ENCODE measurements at places on chromosomes 7 and 10. TPM values are rescaled to one million over a fixed set of nuclear protein-coding genes. Genes with fewer than 3 reads are reported as not detected.

- no peaks in the 10 kb centered on the region for H3K27me3 ChIP-seq
- H3K4me3 ChIP-seq: no peak overlapping the region
- H3K27ac ChIP-seq: no peak overlapping the region
- DNase-seq: no peak
- H3K4me1 ChIP-seq: no peaks in the 10 kb centered on the region
- H3K36me3 ChIP-seq: no peaks in the 10 kb centered on the region
These were observed 217.0 kb downstream of the MAGI2 start for GRCh38 chr7:79236352-79237028.

DNA sequence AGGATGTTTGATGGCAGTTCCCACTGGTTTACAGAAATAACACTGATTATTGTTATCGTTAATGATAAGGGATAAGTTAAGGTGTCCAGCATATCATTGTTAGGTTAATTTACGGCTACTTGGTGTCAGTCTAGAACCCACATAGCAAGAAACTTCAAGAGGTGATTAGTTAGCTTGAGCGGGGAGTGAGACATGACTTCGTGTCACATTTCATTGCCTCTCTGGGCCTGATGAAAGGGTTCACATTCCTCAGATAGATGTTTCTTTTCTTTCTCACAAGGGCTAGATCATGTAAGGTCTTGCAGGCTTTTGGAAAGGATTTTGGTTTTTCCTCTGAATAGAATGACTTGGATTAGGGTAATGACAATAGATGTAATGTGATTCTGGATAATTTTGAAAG, 26.7 kb downstream of the WAC start:
- DNase-seq: no peak
- H3K4me3 ChIP-seq: no peak overlapping the region
- no peak overlapping the region for H3K27ac ChIP-seq
- no peaks in the 10 kb centered on the region for H3K27me3 ChIP-seq
- H3K36me3 ChIP-seq: peaks cover 40% of the 10 kb centered on the region

- DNase-seq: no peak
- no peak overlapping the region for H3K4me3 ChIP-seq
- H3K27ac ChIP-seq: no peak overlapping the region
- H3K27me3 ChIP-seq: no peaks in the 10 kb centered on the region
- H3K36me3 ChIP-seq: no peaks in the 10 kb centered on the region
These were observed 49.3 kb upstream of the KCNIP2 start for GRCh38 chr10:101892782-101893391.

DNA sequence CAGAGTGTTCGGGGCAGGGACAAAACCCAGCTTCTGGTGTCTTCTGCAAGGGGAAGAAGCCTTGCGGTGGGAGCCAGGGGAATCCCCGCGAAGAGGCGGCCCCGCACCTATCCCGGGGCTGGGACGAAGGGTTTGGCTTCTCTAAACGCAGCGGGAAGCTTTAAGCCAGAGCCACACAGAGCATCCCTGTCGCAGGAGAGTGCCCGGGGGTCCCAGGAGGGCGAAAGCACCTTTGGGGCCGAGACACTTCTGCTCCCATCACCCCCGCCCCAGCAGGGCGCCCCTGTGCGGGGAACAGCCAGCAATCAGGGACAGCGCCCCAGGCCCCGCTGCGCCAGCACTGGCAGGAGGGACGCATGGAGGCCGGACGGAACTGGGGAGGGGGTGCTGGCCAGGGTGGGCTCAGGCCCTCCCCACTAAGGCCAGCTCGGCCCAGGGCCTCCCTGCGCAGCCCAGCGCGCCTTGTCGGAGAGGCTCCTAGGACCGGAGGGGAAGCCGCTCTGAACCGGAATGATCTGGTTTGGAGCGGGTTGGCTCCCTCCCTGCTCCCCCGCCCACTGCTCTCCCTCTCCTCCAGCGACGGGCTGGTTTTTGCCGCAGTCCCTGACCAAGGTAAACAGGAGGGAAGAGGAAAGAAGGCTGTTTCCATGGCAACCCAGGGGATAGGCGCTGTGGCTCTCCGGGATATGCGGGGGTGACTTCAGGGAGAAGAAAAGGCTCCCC, 63.9 kb downstream of the TMEM209 start:
- H3K36me3 ChIP-seq: no peaks in the 10 kb centered on the region
- peak; percentile 85 for DNase-seq
- peak overlapping the region; percentile 65 for H3K4me3 ChIP-seq
- no peaks in the 10 kb centered on the region for H3K27me3 ChIP-seq
- peaks cover 12% of the 10 kb centered on the region for H3K4me1 ChIP-seq

DNA sequence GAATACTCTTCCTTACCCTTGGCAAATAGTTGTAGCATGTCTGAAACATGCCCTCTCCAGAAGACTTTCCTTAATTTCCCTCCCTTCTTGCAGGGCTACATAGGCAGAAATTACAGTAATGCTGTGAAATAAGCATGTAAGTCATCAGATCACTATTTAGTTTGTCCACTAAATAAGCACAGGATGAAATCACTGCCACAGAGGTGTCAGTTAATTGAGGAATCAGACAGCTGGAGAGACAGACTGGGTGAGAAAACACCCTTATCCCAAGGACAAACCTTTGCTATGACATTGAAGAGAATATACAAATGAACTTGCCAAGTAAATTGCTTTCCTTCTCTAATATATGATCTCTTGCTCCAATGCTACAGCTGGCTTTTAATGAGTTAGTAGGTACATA, 129.3 kb downstream of the CHRM2 start:
- H3K27me3 ChIP-seq: no peaks in the 10 kb centered on the region
- no peak overlapping the region for H3K27ac ChIP-seq
- no peaks in the 10 kb centered on the region for H3K36me3 ChIP-seq
- DNase-seq: no peak

DNA sequence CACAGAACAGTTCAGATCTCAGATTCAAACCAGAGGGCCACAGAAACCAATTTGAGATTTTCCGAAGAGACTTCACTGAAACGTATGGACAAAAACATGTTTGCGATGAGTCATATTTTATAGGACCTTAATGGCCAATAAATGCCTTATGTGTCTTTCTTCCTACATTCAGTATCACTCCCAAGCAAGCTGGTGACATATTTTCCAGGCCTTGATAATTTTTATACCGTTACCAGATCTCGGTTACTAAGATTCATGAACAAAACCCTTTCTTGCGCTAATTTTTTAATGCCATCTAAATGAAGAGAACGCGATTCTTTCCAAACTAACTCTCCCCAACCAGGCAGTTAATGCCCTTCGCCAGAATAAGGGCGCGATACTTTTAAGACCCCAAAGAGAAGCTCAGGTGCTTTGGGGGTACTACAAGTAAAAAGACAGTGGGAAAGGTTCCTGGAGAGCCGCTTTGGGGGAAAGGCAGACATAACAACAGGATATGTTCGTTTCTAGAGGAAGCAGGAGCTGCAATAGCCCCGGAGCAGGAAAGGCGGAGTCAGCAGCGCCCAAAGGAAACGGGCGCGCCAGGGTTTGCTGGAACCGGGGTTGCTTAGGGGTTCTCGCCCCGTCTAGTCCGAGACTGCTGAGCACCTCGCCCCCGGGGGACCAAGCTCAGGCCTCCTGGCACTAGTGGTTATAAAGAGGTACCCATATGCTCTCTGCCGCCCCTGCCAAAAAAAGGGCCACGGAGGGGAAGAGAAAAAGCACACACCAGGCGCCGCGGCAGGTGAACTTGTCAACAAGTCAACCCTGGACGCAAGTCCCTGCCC, 884 bp downstream of the ICA1 start:
- H3K4me3 ChIP-seq: peak overlapping the region; percentile 70
- H3K4me1 ChIP-seq: peaks cover 6% of the 10 kb centered on the region
- DNase-seq: no peak
- no peaks in the 10 kb centered on the region for H3K27me3 ChIP-seq

Gene DCLRE1A
- 11.4 TPM for total RNA-seq

Gene RBAK
- total RNA-seq: 16.1 TPM

All from H1 (cell line).